CD4-positive, alpha-beta T cell treated with Interferon alpha-2 for 1 hour (primary cell): ENCODE measurements at places on chromosomes 2 and 18.

DNA sequence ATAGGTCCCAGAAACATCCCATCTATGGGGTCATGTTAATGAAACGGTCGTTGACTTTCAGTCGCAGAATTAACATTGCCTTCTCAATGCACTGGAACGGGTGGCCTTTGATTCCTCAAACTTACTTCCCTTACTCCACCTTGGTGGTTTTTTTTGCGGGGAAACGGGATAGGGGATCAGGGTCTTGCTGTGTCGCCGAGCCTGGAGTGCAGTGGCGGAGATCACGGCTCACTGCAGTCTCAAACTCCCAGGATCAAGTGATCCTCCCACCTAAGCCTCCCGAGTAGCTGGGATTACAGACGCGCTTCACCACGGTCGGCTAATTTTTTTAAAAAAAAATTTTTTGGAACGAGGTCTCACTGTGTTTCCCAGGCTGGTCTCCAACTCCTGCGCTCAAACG lies 754 bp downstream of the ATG16L1 start:
- DNase-seq, result no peak

GRCh38 chr2:73933194-73933593 lies 6.5 kb downstream of the DGUOK start:
- no peak for DNase-seq

DNA sequence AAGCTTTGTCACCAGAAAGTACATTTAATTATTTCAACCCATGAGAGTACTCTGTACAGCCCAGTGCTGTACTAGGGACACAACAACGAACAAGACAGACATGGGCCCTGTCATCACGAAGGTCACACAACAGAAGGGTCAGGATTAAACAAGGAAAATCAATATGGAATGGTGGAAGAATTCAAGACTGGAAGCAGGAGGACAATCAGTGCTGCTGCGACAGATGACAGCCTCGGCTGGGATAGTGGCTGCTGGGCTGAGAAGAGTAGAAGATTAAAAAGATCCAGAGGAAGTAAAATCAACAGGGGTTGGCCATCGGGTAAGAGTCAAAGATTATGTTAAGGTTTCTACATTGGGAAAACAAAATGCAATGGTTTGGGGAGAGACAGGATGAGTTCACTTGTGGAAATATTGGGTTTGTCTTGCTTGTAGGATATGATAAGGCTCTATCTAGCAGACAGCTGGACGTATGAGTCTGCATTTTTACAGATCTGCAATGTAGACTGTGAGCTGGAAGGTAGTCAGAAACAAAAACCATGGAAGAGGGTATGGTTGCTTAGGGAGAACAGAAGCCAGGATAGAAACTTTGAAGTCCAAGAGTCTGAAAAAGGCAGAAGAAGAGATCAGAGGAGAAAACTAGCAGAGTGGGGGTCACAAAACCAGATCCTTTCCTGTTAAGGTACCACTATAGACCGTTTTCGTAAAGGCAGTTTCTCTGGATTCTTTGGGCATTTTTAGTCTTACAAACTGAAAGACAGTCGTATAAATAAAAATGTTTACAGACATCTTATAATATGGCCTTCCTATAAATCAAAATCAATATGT lies 84.1 kb downstream of the PRELID3A start:
- no peak for DNase-seq

- DNase-seq, result no peak
Measured at GRCh38 chr2:29106980-29107388, 8.2 kb upstream of the CLIP4 start.

GRCh38 chr18:27967913-27968824 lies 208.8 kb downstream of the CDH2 start:
- no peak for DNase-seq

DNA sequence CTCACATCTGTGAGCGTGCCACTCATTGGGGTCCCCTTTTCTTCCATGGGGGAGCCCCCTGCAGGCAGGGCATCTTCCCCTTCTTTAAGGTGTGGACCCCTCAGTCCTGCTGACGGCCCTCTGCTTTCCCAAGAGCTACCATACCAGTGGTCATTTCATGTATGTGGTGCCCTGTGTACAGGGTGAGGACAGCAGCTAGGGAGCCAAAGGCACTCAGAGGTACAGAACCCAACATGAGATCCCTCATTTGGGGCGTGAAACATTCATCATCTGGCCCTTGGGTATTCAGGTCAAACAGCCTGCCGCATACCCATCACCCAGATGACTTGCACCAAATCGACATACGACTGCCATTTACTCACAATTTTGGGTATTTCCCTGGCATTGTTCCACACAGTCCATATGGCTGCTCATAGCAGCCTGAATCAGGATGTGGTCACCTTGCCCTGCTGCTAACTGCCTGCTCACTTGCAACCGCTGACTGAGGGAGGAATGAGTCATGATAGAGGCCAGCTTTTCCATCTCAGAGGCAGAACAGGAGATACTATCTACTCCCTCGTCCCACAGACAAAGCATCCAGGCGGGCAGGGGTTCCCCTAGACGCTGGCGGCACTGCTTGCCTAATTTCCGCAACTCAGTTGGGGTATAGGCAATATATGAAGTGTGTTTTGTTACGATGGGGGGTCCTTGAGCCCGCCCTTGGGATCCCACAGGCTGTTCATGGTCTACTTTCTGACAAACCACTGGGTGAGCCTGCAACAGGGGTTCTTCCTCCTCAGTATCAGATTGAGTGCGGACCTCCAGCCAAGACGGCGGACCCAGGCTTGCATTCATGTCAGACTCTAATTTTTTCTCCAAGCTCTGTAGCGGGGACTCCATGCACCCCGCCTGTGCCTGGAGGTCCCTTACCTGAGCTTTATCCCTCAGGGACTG lies 228.6 kb downstream of the SATB2 start:
- no peak for DNase-seq

DNA sequence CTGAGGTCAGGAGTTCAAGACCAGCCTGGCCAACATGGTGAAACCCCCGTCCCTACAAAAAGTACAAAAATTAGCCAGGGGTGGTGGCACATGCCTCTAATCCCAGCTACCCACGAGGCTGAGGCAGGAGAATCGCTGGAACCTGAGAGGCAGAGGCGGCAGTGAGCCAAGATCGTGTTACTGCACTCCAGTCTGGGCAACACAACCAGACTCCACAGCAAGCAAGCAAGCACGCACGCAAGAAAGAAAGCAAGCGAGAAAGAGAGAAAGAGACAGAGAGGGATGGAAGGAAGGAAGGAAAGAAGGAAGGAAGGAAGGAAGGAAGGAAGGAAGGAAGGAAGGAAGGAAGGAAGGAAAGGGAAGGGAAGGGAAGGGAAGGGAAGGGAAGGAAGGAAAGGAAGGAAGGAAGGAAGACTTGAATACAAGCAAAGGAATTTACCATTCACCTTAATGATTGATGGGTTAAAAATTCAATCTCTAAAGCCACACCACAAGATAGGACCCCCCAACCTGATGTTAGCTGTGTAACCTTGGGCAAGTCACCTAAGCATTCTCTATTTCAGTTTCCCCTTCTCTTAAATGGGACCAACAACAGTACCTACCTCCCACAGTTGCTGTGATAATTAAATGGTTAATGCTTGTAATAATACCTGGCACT lies 181.7 kb downstream of the ATAD2B start:
- no peak for DNase-seq

- DNase-seq, result no peak
Measured at GRCh38 chr2:79799729-79800128, 286.9 kb downstream of the CTNNA2 start.

DNA sequence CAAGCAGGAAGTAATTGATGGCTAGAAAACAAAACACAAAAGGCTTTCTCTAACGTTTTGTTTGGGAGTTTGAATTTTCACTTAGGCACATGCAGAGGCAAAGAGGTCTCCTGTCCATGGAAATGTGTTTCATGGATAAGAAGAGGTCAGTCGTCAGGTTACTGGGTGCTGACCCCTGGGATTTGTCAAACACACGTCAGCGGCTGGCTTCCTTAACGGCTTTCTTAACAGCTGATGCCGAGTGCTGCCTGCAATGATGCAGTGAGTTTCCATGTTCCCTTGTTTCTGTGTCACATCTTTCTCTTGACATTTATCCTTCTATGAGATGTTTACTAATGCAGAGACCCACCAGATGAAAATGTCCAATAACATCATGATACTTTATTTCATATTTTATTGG lies 31.7 kb downstream of the GPR39 start:
- no peak for DNase-seq

- DNase-seq, result no peak
Measured at GRCh38 chr18:58337686-58338085, 291.2 kb downstream of the ALPK2 start.

DNA sequence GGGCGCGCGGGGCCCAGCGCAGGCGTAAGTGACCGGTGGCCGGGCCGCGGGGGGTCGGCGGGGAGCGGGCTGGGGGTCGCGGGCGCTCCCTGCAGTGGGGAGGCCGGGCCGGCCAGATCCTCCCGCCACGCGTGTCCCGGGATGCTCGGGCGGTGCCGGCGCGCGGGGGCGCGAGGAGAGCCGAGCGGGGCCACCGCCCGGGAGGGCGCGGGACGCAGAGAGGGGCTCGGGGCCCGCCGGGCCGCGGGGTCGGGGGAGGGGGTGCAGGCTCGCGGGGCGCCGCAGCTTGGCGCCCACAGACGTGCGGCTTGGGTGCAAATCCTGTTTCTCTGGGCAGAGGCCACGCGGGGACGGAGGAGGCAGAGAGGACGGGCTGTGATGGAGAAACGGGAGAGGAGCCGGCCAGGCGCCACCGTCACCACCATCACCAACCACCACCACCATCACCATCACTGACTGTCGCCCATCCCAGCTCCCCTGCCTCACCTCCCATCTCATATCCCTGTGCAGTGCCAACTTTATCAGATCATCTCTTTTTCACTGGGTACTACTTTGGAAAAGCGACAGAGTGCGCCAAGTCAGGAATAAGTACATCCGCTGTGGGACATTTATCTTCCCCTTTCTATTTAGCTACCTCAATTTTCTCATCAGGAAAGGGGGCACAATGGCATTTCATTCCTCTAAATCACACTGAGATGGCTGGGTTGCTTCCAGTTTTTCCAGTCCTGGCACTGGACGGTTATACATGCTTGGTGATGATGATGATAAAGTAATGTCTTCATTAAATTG lies 97.2 kb upstream of the GPR45 start:
- no peak for DNase-seq

- DNase-seq, result no peak
Measured at GRCh38 chr18:41767960-41768359, 187.1 kb upstream of the PIK3C3 start.

GRCh38 chr2:26312471-26312870 lies 33.5 kb upstream of the SELENOI start:
- no peak for DNase-seq

GRCh38 chr2:123609077-123609476 lies 416.0 kb upstream of the CNTNAP5 start:
- no peak for DNase-seq

GRCh38 chr18:70194227-70194890 lies 11.1 kb downstream of the RTTN start:
- no peak for DNase-seq

GRCh38 chr2:83069724-83070123 lies 1389.4 kb downstream of the SUCLG1 start:
- no peak for DNase-seq

DNA sequence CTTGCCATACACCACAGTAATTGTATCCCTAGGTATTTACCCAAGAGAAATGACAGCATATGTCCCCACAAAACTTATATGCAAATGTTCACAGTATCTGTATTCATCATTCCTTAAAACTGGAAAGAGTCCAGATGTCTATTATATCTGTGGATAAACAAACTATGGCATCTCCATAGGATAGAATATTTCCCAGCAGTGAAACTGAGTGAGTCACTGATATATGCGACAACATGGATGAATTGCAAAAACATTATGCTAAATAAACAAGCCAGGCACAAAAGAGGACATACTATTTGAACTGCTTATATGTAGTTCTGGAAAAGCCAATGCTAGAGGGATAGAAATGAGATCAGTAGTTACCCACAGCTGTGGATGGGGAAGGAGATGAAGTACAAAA lies 359.4 kb upstream of the DSEL start:
- DNase-seq, result no peak

GRCh38 chr2:148926981-148927401 lies 52.0 kb downstream of the KIF5C start:
- DNase-seq, result peak; percentile 39

- DNase-seq, result peak; percentile 65
Measured at GRCh38 chr2:181891966-181892798, 652 bp downstream of the ITPRID2 start.

DNA sequence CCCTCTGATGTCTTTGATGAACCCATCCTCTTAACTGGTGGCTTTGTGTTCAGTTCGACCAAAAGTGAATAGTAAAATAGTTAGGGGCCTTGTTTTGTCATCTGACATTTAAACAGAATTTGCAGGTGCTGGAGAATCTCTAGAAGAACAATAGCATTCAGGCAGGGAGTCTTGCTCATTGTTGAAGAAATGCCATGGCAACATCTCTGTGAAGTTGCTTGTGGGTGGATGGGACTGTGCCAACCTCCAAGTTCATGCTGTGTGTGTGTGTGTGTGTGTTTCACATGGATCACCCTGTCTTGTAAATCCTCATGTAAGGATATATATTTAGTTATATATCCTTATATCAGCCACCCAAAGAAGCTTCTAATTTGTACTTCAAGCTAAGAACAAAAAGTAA lies 66.7 kb downstream of the SKA1 start:
- DNase-seq, result no peak

- no peak for DNase-seq
Measured at GRCh38 chr18:75073654-75074053, 135.3 kb downstream of the PTGR3 start.

- DNase-seq, result no peak
Measured at GRCh38 chr2:235716875-235717496, 223.1 kb downstream of the AGAP1 start.

GRCh38 chr2:228056293-228057097 lies 125.0 kb downstream of the SPHKAP start:
- no peak for DNase-seq

DNA sequence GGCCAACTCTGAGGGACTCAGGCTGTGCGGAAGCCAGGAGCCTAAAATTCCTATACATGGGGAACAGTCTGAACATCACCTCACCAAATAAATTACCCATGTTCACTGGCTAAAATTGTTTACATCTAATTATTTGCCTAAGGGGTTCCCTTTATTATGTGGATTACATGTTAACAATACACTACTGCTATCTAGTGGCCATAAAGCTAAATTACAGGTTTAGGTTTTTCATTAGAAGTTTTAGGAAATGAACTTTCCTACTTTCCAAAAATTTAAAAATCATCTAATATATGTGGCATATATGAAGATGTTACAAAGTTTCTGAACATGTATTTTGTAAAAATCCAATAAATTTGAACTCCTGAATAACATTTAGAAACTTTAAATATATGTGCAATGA lies 40.3 kb downstream of the PLA2R1 start:
- DNase-seq, result no peak
